ENCODE measurements at places on chromosomes 3 and 15.

- no peak for DNase-seq
These were observed 565.8 kb upstream of the DPPA4 start for GRCh38 chr3:109903100-109903499.

GRCh38 chr3:20230954-20231353 is 44.9 kb upstream of the SGO1 start:
- no peak for DNase-seq

DNA sequence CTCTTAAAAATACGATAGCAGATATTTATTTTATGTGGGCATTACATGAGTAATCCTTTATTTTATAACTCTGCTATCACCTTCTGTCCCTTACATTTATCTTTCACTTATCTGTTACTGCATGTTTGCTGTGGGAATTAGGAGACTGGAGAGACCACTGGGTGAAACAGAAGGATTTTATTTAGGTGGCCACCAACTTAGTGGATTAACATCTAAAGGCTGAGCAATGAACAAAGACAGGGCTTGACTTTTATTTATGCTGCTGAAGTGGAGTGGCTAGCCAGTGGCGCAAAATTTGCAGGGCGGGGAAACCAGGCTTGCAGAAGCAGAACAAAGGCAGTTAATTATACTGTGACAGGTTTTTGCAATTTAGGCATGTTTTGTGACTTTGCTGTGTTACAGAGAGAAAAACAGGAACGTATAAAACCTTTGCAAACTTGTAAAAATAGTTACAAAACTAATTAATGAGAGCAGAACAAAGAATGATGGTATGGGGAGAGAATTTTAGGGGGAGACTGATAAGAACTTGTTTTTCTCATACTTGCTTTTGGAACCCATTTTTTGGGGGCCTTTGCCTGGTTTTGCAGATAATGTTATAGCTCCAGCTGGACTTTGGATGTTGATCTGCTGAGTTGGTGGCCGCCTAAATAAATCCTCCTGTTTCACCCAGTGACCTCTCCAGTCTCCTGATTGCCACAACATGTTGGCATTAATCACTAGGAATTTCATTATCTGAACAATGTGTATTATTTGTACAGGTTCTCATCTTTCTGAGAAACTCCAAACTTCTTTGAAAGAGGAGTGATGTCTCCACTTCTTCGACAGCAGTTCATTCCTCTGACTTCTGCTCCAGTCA is 18.0 kb downstream of the KLHL24 start:
- DNase-seq, result no peak

GRCh38 chr3:196604548-196604947 is 34.9 kb upstream of the NRROS start:
- peak; percentile 59 for DNase-seq

DNA sequence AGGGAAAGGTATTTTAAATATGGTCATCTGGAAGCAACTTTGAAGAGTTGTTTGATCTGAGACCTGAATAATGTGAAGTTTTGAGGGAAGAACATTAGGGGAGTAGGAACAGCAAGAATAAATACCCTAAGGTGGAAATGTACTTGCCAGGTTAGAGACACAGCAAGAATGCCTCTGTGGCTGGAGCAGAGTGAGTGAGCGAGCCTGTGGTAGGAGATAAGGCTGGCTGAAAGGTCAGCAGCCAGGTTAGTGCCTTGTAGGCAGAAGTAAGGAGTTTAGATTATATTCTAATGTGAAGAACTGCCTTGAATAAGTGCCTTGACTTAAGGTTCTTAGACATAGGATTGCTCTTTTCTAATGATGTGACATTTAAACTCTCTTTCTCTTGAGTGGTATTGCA is 18.3 kb downstream of the LRRC49 start:
- no peak for DNase-seq

- DNase-seq, result peak; percentile 84
These were observed 59.1 kb downstream of the TRIM42 start for GRCh38 chr3:140736863-140737460.

DNA sequence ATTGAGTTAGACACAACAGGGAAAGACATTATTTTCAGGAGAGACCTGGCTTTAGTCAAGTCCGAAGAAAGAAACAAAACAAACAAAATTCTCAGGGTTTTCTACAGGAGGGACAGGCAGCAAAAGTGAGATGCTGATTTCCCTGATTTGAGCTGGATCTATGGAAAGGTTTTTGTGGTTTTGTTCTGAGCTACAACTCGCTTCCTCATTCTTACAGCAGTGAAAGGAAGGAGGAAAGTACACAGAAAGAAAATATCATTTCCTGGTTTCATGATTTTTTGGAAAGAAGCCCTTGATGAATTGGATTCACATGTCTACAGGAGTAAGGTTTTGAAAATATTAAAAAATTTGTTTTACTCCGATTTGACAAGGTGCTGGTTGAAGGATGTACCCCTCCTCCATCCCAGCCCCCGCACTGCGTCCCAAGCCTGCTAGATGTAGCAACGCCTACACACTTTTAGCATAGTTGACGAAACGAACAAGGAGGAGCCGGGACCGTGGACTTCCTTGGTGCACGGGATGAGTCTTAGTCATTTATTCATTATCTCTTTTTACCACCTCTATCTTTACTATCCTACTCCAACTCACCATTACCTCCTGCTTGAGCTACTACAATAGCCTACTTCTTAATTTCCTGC is 10.8 kb downstream of the PRICKLE2 start:
- DNase-seq, result no peak

DNA sequence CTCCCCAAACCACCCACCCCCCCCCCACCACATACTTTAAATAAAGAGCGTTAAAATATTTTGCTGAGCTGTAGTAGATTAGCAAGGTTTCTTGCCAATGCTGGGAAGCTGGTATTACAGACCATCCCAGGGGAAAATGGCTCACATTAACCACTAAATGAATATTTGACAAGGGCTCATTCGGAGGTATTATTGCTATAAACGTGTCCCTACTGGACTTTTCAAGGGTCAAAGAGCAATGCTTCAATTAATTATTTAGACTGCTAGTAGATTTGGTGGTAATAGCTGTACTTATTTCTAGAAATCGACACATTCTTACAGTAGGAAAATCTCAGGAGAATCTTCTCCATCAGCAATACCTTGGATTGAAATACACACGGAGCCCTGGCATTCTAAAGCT is 5.2 kb downstream of the SOX2 start:
- DNase-seq, result peak; percentile 64

DNA sequence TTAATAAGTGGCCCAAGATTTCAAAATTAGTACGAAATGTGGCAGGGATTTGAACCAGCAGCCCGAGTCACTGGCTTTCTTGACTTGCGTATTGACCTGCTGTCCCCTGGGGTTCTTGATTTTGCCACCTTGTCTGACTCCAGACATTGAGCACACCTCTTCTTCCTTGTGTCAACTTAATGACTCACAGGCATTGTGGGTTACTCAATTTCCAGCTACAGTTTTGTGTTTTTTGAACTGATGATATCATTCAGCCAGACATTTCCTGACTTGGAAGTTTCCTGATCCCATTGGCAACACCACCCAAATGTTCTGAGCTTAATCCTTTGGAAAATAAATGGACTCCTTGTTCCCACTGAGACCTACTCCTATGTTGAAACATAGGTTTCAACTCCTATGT is 64.2 kb downstream of the MOBP start:
- DNase-seq, result no peak

DNA sequence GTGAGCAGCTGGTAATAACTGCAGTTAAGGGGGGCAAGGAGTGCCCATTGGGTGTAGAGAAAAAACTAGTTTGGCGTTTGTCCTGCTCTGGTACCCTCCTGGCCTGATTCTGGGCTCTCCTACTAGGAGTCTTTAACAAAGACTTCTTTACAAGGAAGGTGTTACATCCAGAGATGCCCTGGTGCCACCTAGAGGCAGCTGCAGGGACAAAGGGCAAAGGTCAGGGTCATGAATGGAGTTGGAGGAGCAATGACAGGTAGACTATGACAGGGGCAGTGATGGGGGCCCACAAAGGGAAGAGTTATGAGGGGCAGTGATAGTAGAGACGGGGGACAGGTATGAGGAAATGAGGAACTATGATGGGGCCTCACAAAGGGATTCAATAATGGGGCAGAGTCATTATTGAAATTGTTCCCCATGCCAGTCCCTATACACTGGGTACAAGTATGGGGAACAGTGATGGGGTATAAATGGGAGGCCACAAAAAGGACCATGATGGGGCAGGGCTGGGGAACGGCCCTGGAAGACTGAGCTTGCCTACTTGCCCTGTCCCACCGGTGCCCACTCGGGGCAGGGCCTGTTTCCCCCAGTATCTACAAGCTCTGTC is 7.9 kb downstream of the CCDC71 start:
- DNase-seq, result peak; percentile 17

- DNase-seq, result no peak
These were observed 55.0 kb downstream of the BDH1 start for GRCh38 chr3:197500812-197501211.

DNA sequence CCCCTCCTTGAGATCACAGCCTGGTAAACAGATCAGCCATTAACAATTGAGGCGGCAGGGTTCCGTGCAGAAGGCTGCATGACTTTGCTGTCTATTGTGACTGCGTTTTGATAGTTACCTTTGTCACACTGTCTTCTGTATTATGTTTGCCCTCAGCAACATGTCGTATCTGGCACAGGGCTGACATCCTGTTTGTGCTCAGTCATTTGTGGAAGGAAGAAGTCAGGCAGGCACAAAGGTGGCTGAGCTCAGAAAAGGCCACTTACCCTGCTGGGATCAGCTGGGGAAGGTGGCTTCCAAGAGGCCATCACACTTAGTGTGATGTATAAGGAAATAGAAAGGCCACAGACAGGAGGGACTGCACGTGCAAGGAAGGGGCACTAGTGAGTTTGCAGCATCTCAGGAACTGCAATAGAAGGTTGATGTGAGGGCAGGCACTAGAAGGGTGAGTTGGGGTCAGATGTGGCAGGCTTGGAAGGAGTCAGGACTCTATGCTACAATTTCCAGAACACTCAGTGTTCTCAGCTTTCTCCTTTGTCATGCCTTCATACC is 13.4 kb downstream of the PML start:
- DNase-seq, result no peak

DNA sequence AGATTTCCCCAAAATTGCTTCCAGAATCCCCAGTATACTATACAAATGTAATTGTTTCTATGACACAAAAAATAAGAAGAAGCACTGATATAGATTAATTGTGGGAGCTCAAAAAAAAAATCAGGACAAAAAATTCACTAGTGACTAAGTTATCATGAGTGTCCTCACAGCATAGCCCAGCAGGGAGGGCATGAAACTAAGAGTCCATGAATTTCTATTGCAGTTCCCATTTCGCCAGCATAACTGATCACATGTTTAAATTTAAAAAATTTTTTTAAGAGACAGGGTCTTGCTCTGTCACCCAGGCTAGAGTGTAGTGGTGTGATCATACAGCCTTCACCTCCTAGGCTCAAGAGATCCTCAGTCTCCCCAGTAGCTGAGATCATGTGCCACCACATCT is 10.6 kb downstream of the NCEH1 start:
- DNase-seq, result no peak

DNA sequence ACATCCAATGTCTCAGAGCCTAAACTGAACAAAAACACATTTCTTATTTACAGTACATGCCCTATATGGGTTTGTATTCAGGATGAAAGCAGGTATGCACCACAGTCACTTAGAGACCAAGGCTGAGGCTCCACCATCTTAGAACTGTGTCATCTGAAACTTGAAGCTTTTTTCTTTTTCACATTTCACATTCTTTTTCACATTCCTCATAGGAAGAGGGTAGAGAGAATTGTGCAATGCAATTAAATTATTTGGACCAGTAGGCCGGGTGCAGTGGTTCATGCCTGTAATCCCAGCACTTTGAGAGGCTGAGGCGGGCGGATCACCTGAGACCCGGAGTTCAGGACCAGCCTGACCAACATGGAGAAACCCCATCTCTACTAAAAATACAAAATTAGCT is 591.0 kb downstream of the MECOM start:
- no peak for DNase-seq

DNA sequence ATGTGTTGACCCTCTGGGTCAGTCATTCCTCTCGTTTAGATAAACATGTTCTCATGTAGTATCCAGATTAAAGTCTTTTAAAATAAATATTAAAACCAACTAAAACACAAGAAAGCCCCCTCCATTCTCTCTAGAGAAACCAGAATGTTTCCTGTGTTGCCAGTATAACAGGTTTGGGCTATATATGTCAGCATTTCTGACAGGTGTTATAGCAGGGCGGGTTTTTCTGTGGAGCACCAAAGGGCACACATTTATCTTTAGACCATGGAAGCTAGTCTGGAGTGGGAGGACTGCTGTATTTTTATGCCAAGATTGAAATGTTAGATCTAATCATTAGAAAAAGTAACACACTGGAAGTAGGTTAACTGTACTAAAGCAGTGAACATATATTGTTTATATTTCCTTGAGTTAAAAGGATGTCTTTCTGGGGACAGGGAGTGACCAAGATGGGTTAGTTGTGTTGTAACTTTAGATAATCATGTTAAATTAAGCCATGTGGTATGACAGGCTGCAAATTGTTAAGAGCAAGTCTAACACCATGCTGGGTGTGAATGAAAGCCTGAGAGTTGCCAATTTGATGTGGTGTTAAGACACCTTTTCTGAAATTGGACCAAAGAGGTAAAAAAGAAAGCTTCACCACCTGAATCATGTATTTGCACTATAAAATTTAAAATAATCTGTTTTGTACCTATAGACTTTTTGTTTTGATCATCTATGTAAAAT is 15.6 kb downstream of the KCTD6 start:
- DNase-seq, result no peak

- peak; percentile 13 for DNase-seq
These were observed 261.6 kb upstream of the LMCD1 start for GRCh38 chr3:8239718-8240695.

DNA sequence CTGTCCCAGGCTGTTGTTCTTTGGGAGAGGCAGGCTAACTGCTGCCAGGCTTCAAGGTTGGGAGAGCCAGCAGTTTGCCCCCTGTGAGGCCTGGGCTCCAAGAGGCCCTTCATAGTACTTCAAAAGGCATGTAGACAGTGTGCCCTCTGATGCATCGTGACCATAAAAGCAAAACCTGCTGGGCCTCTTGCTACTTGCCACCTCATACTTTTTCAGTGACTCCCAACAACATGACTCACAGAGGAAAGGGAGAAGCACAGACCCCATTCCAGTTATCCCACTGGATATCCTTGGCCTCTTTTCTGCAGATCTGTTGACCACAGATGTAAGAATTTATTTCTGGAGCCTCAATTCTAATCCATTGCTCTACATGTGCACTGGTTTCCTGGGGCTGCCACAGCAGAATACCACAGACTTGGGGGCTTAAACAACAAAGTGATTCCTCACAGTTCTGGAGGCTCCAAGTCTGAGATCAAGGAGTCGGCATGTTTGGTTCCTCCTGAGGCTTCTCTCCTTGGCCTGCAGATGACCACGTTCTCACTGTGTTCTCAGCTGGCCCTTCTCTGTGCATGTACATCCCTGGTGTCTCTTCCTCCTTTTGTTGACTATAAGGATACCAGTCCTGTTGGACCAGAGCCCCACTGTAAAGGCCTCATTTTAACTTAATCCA is 8.9 kb upstream of the NSMCE3 start:
- no peak for DNase-seq

- DNase-seq, result peak; percentile 67
These were observed 13.3 kb downstream of the NLGN1 start for GRCh38 chr3:173410849-173411248.

Measured in NCI-H146 (cell line).